ENCODE measurements at places on chromosomes 16 and 17. TPM values are rescaled to one million over a fixed set of nuclear protein-coding genes. Genes with fewer than 3 reads are reported as not detected.

Gene AIPL1
- polyA plus RNA-seq, result not detected

Gene RASD1
- polyA plus RNA-seq, result 0.96 TPM

DNA sequence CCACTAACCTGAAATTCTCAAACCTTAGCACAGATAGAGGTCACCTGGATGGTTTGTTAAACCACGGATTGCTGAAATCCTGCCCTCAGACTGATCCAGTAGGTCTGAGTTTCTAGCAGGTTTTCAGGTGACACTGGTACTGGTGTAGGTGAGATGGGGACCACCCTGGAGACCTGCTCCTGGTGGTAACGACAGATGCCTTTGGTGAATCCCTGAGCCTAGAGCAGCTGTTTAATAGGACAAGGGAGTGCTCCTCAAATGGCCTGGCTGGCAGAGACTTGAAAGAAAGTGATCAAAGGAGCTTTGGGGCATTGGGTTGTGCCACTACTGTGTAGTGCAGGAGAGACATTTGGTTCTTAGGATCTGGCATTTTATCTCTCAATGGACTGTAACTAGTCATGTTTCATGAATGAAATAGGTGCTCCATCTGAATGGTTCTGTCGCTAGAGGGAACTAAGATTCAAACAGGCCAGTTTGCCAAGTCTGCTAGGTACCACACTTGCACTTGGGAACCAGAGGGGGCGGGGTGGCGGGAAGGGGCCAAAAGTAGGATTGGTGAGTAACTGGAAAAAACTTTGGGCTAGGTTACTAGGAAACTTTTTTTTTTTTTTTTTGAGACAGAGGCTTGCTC lies 2.9 kb upstream of the IFI35 start:
- DNase-seq, result no peak

DNA sequence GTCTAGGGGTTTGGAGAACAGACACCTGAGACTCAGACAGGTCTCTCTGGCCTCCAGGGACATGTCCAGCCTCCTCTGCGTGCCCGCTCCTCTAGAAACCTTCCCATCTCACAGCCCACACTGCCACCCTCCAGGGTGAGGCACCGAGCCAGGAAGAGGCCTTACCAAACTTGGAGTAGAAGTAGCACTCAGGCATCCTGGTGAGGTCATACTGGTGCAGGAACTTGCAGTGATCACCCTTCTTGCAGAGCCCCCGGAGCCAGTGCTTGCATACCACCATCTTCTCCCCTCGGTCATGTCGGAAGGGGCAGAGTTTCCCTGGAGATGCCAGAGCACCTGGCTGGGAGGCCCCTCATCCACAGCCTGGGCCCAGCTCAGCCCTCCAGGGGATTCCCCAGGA lies 4.2 kb downstream of the CPSF4L start:
- no peak for DNase-seq

- no peak for DNase-seq
Observed at GRCh38 chr17:15342460-15342859, 1.1 kb upstream of the TEKT3 start.
